ENCODE measurements at places on chromosomes 7 and 10.

DNA sequence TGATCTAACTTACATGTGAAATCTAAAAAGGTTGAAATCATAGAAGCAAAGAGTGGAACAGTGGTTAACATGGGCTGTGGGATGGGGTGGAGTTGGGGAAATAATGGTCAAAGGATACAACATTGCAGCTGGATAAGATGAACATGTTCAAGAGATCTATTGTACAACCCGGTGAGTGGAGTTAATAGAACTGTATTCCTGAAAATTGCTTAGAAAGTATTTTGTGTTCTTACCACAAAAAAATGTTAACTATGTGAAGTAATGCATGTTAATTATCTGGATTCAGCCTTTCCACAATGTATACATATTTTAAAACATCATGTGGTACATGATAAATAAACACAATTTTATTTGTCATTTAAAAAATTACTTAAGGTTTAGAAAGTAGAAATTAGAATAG is 271.0 kb upstream of the LRRTM3 start:
- no peak for DNase-seq

GRCh38 chr10:91024541-91024940 is 103.7 kb upstream of the ANKRD1 start:
- no peak for DNase-seq

- DNase-seq, result no peak
Observed at GRCh38 chr10:85175635-85176034, 847.2 kb downstream of the CCSER2 start.

- DNase-seq, result no peak
Observed at GRCh38 chr7:101677797-101678479, 48.8 kb upstream of the MYL10 start.

Data from AML-193 (cell line).